ENCODE measurements at places on chromosomes 7 and 10. TPM values are rescaled to one million over a fixed set of nuclear protein-coding genes. Genes with fewer than 3 reads are reported as not detected.

- DNase-seq: no peak
Observed at GRCh38 chr10:13725594-13725993, 138.8 kb downstream of the PRPF18 start.

GRCh38 chr10:78320506-78320905, 286.8 kb downstream of the RPS24 start:
- DNase-seq: no peak

GRCh38 chr7:102897211-102897631, 15.6 kb upstream of the LRRC17 start:
- no peak for DNase-seq

- DNase-seq: no peak
Observed at GRCh38 chr10:29434111-29434510, 145.2 kb downstream of the LYZL1 start.

- no peak for DNase-seq
Observed at GRCh38 chr10:21272643-21273399, 252.7 kb downstream of the SKIDA1 start.

GRCh38 chr7:150754951-150755350, 17.7 kb downstream of the GIMAP5 start:
- no peak for DNase-seq

- no peak for DNase-seq
Observed at GRCh38 chr10:67668448-67668847, 27.5 kb downstream of the CTNNA3 start.

GRCh38 chr10:72265990-72266865, 7.5 kb upstream of the DDIT4 start:
- DNase-seq: no peak

Gene LBX1
- total RNA-seq: not detected

Gene HGF
- total RNA-seq: not detected
